Cardiac fibroblast (primary cell): ENCODE measurements at places on chromosomes 7 and 10.

DNA sequence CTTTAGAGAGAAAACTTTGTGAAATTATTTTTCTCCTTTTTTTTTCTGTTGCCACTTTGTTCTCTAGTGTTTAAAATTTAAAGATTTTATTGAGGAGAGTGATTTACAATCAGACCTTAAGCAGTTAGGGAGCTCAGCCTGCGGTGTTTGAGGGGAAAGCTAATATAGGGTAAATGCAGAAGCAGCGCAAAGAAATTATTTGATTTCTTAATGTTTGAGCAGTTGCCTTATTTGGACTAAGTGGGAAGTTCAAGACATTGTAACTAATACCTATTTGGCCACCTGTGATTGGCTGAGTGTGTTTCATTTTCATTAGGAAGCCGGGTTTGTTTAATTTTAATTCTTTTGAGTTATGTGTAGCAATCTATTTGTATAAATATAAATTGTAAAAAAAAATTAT lies 25.3 kb downstream of the WAC start:
- no peak for DNase-seq

GRCh38 chr10:65128277-65128676 lies 1607.1 kb downstream of the REEP3 start:
- DNase-seq: no peak

- DNase-seq: peak; percentile 73
These were observed 17.3 kb upstream of the C10orf95 start for GRCh38 chr10:102468683-102469082.

GRCh38 chr10:75395066-75395931 lies 6.3 kb downstream of the ZNF503 start:
- peak; percentile 61 for DNase-seq

- DNase-seq: no peak
These were observed 384.4 kb upstream of the ZWINT start for GRCh38 chr10:56745490-56745889.

DNA sequence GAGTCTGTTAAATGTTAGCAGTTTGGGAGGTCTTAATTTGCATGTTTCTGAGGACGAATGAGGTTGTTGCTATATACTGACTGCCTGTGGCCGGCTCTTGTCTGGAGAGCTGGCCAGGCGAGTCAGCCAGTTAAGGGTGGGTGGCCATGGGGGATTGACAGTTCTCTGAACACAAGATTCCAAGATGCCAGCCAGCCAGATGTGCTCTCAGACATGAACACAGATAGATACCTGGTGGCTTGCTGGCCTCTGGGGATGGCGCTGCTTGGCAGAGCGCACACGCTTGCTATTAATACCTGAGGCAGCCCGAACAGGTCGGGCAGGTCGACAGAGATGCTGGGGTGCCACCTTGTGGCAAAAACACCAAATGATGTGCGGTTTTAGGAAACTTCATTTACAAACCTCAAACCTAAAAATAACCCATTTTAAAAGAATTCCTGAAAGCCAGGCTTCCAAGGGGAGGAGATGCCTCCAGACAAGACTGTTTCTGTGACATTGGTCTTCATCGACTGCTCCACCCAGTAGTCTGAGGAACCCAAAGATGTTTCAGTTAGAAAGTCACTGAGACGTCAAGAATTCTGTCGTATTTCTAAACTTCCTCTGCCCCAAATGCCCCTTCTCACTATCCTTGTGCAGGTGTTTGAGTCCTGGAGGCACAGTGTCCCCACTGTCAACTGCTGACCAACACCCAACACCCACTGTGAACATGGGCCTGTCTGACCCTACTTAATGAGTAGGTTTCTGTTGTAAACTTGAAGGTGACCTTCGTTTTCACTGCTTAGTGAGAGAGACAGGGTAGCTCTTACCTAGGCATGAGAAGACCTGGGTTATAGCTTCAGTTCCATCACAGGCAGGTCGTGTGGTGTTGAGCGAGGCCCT lies 123.4 kb downstream of the NT5C2 start:
- peak; percentile 66 for DNase-seq

- DNase-seq: no peak
These were observed 228.7 kb downstream of the SKIDA1 start for GRCh38 chr10:21296575-21297355.

DNA sequence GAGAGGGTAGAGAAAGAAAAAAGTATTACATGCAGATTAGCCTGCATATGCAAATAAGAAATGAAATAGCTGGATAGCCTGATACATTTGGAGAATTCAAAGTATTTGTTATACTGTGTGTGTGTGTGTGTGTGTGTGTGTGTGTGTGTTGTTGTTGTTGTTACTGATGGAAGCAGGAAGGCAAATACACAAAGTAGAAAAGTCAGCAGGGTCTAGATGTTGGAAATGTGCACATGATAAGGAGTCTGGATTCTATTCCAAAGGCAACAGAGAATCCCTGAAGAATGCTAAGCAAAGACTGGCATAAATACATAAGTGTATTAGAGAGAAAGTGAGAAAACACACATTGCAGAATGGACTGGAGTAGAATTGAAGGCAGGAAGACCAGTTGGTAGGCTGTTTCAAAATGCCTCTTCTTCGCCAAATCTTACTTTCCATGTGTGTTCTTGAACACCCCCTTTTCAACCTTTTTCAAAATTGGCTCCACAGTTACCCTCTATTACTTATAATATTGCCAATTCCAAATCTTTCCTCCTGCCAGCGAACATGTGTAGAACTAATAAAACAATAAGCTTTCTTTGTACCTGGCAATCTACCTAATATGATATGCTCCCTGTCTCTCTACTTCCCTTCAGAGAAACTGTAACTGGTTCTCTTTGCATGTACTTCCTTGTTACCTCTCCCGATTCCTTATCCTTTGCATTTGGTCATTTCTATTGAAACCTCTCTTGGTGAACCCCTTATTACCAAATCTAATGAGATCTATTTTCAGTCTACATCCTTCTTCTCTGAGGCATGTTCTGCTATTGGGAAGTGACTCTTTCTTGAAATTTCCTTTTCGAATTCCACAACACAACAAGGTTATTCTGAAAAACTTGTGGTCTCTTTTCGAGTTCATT lies 6.2 kb downstream of the CPED1 start:
- DNase-seq: no peak

- DNase-seq: no peak
These were observed 26.3 kb upstream of the ITGB8 start for GRCh38 chr7:20304366-20304765.

DNA sequence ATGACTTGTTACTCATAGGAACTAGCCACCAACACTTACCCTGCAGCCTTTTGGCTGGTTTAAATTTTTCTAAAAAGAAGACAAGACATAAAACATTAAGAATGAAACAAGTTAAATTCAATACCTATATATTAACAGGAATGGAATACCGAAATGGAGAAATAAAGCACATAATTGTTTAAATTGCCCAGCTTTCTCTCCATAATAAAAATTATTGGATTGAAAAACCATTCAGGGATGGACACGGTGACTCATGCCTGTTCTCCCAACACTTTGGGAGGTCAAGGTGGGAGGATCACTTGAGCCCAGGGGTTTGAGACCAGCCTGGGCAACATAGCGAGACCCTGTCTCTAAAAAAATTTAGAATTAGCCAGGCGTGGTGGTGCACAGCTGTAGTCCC lies 179.4 kb upstream of the MKLN1 start:
- no peak for DNase-seq

DNA sequence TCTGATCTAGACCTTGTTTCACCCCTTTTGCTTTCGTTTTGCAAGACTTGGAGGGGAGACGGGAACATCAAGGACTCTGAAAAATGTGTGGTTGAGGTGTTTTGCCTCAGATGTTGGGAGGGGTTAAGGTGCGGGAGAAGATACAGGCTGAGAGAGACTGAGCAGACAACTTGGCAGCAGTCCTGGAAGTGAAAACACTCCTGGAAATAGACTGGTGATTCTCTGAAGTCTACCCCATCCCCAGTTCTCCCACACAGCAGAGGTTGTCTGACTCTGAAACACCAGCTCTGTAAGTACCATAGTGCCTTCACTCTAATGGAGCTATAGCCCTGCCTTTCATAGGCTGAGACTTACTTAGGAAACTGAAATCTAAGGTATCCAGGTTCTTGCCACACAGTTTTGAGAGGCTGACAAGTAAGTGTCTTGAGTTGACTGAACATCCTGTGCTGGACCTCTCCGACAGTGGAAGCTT lies 152.5 kb downstream of the PPP1R9A start:
- no peak for DNase-seq

DNA sequence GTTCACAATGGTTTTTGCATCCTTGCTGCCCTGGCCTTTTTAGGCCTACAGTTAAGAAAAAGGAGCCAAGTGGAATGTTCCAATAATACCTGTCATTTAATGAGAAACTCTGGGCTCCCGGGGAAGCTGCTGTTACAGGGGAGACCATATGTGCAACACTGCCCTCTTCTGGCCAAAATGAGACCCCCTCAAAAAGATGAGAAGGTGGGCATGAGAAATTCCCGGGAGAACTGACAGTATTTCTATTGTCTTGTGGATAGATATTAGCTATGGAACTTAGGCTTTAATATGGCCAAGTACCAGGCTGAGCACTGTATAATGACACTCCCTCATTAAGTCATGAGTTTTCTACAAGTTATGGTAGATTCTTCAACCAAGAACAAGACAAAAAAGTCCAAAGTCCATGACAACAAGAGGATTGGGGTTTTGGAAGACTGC lies 99.4 kb downstream of the CCDC3 start:
- peak; percentile 76 for DNase-seq

DNA sequence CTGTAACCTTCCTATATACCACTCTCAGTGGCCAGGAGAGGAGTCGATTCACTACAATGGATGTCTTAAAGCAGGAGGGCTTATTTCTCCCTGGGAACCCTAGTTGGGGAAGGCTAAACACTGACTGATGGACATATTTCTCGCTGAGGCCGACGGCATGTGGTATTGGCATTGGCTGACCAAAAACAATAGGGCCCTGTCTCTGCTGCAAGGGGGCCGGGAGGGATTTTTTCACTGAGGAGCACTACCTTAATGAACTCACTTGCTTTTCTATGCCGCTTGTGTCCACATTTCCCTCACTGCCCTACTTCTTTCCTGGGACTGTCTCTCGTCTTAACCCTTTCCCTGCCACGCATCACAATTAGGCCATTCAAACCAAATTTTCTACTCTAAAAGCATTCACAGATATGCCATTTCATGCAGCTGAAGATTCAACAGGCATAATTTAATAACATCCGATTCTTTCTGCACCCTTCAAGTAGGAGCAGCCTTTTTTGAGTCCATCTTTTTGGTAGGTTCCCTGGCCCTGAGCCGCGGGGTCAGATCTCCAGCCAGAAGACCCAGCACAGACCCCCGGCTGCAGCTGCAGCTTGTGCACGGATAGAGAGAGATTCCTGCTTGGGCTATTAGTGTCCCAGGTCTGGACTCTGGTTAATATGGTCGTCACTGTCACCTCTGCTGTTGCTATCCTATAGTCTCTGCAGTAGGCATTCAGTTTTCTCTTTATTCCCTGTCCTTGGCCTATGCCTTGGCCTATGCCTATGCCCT lies 118.7 kb downstream of the HIPK2 start:
- DNase-seq: no peak

- DNase-seq: no peak
These were observed 4.8 kb upstream of the PRRT4 start for GRCh38 chr7:128366300-128366699.

DNA sequence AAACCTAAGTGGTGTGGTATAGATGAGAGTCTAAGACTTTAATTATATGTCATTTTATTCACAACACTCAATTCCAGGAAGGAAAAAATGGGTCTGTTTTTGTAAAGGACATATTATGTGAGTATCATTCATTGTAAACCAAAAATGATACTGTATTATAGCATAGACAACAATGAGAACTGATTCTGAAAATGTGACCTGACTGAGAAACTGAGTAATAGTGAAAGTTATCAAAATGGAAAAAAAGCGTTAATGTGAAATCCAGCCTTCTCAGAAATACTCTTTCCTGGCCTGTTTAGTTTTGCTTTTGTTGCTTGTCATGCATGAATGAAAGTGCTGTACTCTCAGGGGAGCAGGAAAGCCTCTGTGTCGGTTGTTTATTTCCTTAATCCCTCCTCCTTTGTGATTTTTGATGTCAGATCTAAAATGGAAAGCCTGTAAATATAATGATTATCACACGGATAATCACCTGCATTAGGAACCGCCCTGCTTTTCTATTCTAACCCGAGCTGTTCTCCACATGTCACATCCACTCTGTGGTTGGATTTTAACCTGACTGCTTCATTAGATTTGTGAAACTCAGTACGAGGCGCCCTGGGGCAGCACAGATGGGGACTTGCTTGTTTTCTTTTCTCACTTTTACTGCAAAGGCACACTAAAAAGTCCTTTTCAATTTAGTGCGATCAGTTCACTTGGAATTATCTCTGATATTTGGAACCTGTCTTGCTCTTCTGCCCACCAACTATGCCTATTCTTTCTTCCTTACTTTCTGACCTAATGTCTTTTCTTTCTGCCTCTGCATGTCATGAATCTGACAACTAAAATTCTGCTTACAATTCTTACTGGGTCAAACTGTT lies 240.9 kb upstream of the KAT6B start:
- DNase-seq: peak; percentile 33
